Heart right ventricle (tissue), 16 donors: ENCODE measurements at places on chromosomes 7 and 10. TPM values are rescaled to one million over a fixed set of nuclear protein-coding genes. Genes with fewer than 3 reads are reported as not detected.

NKX2-3 gene
- not detected for total RNA-seq

ELN gene
- total RNA-seq = 23.9 TPM

ANKRD2 gene
- 395 TPM for total RNA-seq

CTAGE8 gene
- total RNA-seq = not detected

DNA sequence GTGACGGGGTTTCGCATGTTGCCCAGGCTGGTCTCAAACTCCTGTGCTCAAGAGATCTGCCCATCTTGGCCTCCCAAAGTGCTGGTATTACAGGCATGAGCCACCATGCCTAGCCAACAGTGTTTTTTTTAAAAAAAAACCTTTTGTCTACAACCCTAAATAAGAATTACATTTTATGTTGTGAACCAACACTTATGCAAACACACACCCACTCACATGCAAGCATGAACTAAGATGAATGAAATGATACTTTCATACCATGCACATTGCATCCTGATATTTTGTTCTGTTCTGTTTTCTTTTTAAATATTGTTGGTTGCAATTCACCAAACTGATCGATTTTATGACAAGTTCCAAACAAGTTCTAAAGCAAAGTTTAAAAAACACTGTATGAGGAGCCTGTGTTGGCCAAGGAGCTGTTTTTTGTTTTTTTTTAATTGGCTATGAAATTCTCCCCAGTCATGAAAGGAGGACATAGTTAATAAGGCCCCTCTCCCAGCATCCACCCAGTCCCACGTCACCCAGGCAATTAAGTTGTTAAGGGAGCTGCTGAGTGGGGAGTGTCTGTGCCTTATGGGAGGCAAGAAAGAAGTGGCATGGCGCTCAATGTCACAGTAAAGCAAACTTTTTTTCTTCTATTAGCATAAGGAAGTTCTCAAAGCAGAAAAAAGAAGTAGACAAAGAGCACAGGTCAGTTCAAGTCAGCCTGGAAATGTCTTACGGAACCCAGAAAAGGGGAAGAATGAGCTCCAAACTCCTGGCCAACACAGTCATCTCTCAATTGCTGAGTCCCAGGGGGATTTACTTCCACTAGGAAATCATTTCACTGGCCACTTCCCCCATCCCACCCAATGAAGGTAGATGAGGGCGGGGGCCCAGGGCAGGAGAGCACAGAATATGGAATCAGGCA lies 50.1 kb downstream of the NOD1 start:
- no peaks in the 10 kb centered on the region for H3K27me3 ChIP-seq
- no peak overlapping the region for H3K4me3 ChIP-seq
- H3K36me3 ChIP-seq = no peaks in the 10 kb centered on the region
- peaks cover 22% of the 10 kb centered on the region for H3K4me1 ChIP-seq
- no peak for DNase-seq

DNA sequence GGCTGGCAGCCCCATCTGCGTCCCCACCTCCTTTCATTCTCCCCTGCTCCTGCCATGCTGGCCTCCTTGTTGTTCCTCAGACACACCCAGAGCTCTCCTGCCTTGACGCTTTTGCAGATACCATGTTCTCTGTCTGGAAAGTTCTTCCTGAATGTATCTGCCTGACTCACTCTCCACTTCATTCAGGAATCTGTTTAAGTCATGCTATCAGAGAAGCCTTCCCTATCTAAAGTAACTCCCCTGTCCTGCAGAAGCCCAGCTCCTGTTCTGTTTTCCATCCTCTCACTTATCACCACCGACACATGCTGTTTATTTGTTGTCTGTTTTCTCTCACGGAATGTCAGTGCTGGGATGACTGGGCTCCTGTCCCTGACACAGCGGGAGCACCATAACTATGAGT lies 82.0 kb downstream of the AFAP1L2 start:
- H3K27me3 ChIP-seq = no peaks in the 10 kb centered on the region
- H3K4me1 ChIP-seq = no peaks in the 10 kb centered on the region
- no peak for DNase-seq
- no peaks in the 10 kb centered on the region for H3K36me3 ChIP-seq

DNA sequence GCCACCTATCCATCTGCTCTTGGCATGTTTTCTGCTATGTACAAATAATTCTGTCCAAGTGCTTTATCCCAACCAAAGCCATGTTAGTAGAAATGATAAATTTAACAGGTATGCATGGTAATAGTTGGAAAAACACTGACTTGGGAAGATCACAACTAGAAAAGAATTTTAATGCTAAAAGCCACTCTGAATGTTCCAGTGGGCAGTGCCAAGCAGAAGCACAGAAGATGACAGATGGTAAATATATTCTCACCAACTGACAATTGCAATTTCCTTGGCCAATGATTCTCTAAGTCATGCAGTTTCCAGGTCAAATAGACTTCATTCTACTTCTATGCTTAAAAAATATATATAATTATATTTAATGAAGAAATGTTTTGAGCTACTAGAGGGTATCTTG lies 83.6 kb upstream of the SEMA3C start:
- H3K4me1 ChIP-seq = no peaks in the 10 kb centered on the region
- H3K4me3 ChIP-seq = no peak overlapping the region
- no peaks in the 10 kb centered on the region for H3K27me3 ChIP-seq
- DNase-seq = no peak
- H3K36me3 ChIP-seq = no peaks in the 10 kb centered on the region
- no peak overlapping the region for H3K27ac ChIP-seq

DNA sequence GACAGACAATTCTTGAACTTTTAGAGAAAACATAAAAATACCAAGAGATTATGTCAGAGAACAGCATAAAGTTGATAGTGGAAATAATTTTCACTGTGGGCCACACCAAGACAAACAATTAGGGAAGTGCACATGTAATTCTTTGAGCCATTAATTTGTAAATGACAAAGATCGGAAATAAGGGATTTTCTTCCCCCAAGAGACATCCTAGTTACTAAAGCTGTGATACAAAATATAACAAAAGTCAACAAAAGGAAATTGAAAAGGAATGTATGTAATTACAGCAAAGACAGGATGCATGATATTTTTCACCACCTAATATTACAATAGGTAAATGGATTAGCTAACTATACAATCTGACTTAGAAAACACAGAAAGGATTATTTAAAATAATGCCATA lies 12.4 kb upstream of the LRRC72 start:
- H3K27me3 ChIP-seq = no peaks in the 10 kb centered on the region
- H3K27ac ChIP-seq = no peak overlapping the region
- H3K4me1 ChIP-seq = no peaks in the 10 kb centered on the region
- H3K4me3 ChIP-seq = no peak overlapping the region
- H3K36me3 ChIP-seq = no peaks in the 10 kb centered on the region

DNA sequence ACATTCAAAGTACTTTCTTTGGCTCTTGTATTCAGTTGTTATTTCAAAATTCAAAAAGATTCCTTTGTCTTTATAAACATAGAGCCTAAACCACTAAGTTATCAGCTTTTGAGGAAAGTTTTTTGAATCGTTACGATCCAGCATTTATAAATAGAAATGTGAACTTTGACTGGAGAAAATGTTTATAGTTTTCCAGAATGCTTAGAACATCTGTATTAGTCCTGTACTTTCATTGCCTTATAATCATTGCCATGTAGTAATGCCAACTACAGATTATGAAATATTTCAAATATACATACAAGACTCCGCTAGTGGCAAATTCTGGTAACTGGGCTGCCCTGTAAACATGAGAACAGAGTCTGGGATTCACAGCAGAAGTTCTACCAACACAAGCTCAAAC lies 191.3 kb upstream of the PRKCQ start:
- no peaks in the 10 kb centered on the region for H3K36me3 ChIP-seq
- DNase-seq = no peak
- no peaks in the 10 kb centered on the region for H3K27me3 ChIP-seq

- no peaks in the 10 kb centered on the region for H3K27me3 ChIP-seq
- peak overlapping the region; percentile 35 for H3K27ac ChIP-seq
- H3K36me3 ChIP-seq = no peaks in the 10 kb centered on the region
- peak; percentile 38 for DNase-seq
These were observed 9.7 kb upstream of the TTYH3 start for GRCh38 chr7:2621948-2622640.

- H3K27me3 ChIP-seq = no peaks in the 10 kb centered on the region
- H3K4me1 ChIP-seq = no peaks in the 10 kb centered on the region
- H3K27ac ChIP-seq = no peak overlapping the region
- no peak overlapping the region for H3K4me3 ChIP-seq
These were observed 117.8 kb downstream of the TMEM26 start for GRCh38 chr10:61335359-61335758.
